ENCODE measurements at places on chromosomes 2 and 18. TPM values are rescaled to one million over a fixed set of nuclear protein-coding genes. Genes with fewer than 3 reads are reported as not detected.

DNA sequence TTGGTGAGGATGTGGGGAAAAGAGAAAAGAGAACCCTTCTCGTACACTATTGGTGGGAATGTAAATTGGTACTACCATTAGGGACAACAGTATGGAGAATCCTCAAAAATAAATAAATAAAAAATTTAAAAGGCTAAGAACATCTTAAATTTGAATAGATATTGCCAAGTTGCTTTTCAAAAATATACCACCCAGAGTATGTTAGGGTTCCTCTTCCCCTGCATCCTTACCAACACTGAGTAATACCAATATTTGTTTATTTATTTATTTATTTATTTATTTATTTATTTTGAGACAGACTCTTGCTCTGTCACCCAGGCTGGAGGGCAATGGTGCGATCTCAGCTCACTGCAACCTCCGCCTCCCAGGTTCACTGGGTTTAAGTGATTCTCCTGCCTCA is 5.5 kb upstream of the NRBP1 start:
- no peak for ATAC-seq

DNA sequence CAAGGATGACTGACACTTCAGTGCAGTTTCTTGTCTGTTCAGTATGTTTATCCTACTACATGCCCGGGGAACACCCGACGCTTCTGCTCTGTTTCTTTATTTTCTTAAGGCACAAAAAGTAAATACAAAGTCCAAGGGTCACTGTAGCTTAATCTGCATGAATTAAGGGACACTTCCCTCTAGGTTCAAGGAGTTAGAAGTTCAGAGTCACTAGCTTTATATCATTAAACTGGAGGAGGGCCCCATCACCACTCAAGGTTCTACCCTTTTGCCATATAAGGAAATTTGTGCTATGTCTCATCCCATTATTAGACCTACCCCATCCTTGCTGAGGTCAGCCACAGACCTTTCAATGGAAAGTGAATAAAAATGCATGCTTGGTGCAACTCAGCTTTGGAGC is 27.6 kb upstream of the RMDN2 start:
- no peak for ATAC-seq

DNA sequence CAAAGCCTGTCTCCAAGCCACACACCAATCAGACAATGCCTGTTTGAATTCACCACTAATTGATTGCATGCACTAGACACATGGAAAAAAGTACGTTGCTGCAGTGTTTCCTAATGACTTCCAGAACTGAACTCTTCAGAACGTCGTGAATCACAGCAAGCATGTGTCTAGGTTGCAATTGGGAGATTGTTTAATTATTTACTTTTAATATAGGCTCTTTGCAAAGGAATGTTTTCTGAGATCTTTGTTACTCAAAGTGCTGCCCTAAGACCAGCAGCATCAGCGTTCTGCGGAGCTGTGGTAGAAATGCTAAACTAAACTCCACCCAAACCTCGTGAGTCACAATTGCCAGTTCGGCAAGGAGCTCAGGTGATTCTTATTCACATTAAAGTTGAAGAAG is 52.7 kb upstream of the CCDC68 start:
- peak; percentile 80 for ATAC-seq

GRCh38 chr2:240213226-240213475 is 72.7 kb upstream of the OTOS start:
- no peak for ATAC-seq

GRCh38 chr2:217740178-217740577 is 262.6 kb downstream of the TNS1 start:
- ATAC-seq, result no peak

The VWA3B gene
- 0.60 TPM for total RNA-seq

Data from motor neuron (in vitro differentiated cells).